ENCODE measurements at places on chromosomes 2 and 18.

DNA sequence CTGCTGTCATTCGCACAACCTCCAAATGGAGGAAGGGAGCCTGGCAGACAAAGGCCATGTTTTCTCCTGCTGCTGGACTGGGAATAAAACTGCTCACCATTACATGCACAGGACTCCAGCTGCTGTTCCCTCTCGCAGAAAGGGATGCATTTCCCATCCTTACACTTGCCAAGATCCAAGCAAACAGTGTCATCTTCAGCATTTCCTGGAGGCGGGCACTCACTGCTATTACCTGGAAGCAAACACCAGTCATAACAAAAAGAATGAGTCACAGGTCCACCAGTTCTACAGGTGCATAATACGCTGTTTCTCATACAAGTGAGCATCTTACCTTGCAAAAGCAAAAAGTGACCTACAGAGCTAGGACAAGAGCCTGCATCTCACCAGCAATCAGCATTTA lies 22.7 kb downstream of the IAH1 start:
- no peak for DNase-seq

DNA sequence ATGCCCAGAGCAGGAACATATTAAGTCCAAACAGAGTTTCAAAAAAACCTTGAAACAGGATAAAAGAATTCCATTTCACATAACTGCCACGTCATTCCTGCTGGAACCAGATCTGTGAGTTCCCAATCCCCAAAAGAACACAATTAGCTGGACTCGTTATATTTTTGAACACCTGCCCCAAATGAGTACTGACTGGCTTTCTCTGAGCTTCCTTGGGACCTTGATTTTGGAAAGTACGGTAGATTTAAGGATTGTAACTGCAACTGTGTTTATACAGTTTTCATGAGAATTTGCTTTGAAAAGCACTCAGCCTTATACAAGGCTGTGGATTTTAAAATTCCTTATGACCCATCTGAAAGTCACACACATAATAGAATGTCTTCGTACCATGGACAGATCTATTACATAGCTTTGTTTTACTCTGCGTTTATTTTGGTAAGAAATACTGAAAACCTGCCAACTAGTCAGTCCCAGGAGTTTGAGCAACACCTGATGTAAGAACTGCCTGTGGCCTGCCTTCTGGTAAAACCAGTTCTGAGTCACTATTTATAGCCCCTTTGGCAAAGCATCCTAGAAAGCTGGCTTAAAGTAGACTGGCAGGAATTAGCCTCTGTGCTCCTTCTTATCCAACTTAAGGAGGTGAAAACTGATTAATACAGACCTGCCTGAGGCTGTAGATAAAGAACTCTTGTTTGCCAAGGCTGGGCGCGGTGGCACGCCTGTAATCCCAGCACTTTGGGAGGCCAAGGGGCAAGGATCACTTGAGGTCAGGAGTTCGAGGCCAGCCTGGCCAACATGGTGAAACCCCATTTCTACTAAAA lies 48.1 kb downstream of the MERTK start:
- DNase-seq = no peak

DNA sequence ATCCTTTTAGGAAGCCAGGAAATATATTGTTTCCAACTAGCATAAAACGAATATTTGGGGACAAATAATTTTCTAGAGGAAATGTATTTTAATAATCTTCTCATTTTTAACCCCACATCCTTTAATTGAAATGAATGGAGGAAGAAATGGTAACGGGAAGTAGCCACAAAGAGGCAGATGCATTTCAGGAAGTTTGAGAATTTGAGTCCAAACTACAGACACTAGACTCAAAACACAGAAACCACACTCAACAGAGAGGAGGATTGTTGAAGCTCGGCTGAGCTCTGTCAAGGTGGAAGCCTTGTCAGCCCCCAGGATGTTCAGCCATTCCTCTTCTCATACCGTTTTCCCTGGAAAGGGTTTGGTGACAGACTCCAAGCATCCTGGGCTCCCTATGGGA lies 288.5 kb downstream of the NAPG start:
- DNase-seq = no peak

DNA sequence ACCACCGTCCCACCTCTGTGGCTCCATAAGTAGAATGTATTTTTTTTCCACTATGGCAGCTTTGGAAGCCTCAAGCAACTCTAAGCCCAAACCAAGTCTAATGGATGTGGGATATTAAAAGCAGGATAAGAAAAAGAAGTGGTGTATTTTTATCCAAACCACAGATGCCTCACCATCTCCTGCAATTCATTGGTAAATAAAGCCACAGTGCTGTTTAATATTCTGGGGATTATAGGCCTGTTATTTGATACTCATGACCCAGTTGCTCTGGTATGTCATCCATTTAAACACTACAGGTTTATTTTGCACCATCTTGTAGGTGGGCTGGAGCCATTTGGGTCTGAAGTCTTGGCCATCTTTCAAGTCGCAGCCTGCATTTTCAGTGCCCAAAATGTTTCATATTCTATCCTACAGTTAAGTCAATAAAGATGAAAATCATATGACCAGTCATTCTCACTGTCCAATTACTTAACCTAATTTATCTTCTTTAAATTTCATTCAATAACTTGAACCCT lies 279.5 kb upstream of the EPHA4 start:
- no peak for DNase-seq

GRCh38 chr2:147773479-147773878 lies 71.3 kb upstream of the ACVR2A start:
- no peak for DNase-seq

GRCh38 chr18:77014538-77014937 lies 118.0 kb downstream of the MBP start:
- no peak for DNase-seq

DNA sequence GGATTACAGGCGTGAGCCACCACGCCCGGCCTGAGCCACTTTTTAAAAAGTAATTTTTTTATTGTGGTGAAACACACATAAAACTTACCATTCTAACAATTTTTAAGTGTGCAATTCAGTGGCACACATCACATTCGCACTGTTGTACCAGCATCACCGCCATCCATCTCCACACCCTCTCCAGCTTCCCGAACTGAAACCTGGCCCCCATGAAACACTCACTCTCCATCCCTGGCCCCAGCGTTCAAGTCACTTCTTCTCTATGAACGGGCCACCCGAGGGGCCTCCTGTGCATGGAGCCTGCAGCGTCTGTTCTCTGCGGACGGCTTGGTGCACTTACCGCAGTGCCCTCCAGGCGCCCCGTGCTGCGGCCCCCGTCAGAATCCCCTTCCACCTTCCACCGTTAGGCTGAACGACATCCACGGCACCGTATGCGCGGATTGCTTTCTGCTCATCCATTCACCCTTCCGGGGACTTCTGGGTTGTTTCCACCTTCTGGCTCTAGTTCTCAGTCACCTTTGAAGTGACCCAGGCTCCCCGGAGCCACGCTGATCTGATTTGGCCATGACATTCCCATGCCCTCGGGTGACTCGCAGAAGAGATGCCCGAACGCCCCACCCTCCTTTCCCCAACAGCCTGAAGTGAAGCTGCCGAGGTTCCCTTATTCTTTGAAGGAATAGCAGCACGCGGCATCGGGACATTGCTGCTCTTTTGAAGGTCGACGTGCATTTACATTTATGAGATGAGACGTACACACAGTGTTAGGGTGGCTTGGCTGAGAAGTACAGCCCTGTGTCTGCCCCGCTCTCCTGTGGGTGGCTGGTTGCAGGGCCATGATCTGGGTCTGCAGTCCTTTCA lies 134.4 kb downstream of the MBP start:
- no peak for DNase-seq

GRCh38 chr2:29918941-29919340 lies 2.4 kb downstream of the ALK start:
- no peak for DNase-seq

GRCh38 chr2:172168917-172169346 lies 66.2 kb upstream of the DLX2 start:
- no peak for DNase-seq

DNA sequence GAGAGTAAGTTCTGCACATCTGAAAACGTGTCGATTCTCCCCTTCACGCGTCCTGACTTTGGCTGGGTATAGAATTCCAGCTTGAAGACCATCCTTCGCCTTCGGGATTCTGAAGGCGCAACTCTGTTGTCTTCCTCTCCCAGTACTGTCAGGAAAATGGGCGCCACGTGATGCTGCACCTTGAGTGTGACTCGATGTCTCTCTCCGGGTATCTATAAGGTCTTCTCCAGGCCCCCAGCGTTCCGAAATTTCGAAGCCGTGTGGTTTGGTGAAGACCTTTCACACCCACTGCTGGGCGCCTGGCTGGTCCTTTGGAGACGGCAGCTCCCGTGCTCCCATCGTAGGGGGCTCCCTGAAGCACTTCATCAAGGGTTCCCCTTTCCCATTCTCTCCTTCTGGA lies 203.7 kb downstream of the HDAC4 start:
- no peak for DNase-seq

DNA sequence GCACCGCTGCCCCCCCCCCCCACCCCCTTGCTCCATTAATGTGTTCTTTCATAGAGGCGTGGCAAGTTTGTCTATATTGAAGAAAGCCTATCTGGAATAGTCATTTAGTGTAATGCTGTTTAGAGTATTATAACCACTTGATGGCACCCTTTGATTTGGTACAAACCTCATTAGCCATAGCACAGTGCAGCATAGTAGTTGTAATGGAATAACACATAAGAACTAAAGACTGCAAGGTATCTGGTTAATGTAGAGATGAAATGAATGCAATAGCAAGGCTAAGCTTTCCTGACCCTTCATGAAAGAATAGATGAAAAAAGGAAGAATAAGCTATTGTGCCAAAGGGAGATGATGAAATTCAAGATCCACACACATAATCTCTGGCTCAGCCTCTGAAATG lies 81.9 kb downstream of the EHBP1 start:
- DNase-seq = no peak

GRCh38 chr2:206647985-206648384 lies 5.7 kb downstream of the FAM237A start:
- no peak for DNase-seq

GRCh38 chr2:226548732-226549131 lies 250.9 kb downstream of the IRS1 start:
- no peak for DNase-seq

- DNase-seq = no peak
Observed at GRCh38 chr18:2982452-2983269, 30.3 kb downstream of the LPIN2 start.

GRCh38 chr18:8969639-8970390 lies 132.7 kb upstream of the NDUFV2 start:
- DNase-seq = no peak

GRCh38 chr2:41878056-41878455 lies 169.8 kb upstream of the PKDCC start:
- DNase-seq = no peak

DNA sequence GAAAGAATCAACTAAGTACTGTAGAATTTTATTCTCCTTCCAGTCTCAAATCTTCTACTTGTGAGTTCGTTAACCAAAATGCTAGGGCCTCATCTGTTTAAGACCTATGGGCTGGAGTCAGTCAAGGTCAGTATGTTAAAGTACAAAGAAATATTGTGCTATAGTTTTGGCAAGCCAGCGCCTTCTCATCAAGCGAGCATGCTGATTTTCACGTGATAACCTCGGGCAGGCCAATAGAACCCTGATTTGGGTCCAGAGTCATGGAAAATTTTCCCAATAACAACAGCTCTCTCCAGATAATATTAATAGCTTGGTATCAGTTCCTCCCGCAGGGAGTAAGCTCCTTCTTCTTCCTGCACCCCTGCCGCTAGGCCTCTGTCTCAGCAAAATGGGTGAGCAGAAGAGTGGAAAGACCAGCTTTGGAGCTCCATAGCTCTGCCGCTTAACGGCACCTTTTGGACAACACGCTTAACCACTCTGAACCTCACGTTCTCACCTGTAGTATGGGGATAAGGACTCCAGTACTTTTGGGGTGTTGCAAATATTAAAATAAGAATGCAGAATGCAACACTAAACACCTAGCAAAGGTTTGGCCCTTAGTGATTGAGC lies 11.7 kb downstream of the CABLES1 start:
- DNase-seq = no peak

DNA sequence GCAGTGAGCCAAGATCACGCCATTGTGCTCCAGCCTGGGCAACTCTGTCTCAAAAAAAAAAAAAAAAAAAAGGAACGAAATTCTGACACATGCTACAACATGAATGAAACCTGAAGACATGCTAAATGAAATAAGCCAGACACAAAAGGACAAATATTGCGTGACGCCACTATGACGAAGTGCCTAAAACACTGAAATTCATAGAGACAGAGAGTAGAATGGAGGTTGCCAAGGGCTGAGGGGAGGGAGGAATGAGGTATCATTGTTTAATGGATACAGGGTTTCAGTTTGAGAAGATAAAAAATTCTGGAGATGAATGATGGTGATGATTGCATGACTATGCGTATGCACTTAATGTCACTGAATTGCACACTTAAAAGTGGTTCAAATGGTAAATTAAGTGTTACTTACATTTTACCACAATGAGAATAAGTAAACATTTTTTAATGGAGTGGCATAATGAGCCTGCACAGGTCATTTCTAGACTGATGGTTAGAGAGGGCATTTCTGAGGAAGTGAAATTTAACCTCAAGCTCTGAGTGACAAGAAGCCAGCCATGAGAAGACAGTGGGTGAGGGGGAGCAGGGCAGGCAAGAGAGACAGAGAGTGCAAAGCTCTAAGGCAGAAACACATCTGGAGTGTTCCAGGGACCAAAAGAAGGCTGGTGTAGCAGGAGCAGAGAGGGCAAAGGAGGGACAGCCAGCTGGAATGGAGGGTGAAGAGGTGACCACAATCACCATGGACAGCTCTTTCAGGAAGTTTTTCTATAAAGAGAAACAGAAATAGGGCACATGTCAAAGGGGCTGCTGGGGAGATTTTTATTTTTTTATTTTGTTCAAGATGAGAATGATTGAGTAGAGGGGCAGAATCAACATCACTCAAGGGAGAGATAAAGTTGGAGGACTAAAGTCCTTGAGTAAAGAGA lies 20.6 kb upstream of the EXOC6B start:
- DNase-seq = no peak

GRCh38 chr18:55124078-55124763 lies 165.0 kb upstream of the CCDC68 start:
- no peak for DNase-seq

GRCh38 chr2:33891616-33892015 lies 292.5 kb upstream of the FAM98A start:
- no peak for DNase-seq

GRCh38 chr2:228369400-228370031 lies 188.0 kb upstream of the SPHKAP start:
- DNase-seq = no peak

- DNase-seq = no peak
Observed at GRCh38 chr2:152084076-152084475, 14.8 kb downstream of the CACNB4 start.

GRCh38 chr2:128469203-128469602 lies 150.5 kb upstream of the HS6ST1 start:
- DNase-seq = no peak

GRCh38 chr2:96903318-96903717 lies 33.4 kb upstream of the SEMA4C start:
- no peak for DNase-seq
